ENCODE measurements at places on chromosomes 1 and 21.

GRCh38 chr1:31902510-31902860, 35.7 kb downstream of the PTP4A2 start:
- DNase-seq = no peak

DNA sequence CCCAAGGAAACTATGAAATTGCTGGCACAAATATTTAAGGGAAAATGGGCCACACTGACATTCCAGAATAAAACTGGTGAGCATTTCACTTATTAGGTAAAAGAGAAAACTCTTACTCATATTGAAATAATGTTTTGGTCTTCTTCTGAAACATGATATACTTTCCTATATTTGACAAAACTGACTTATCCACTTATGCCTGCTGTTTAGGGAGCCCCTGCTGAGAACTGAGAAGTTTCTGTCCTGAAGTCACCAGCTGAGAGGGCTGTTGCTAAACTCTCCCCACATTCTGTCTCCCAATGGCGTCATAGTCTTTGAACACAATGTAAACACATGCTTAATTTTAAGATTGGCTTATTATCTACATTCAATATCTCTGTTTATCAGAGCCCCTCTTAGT, 46.8 kb upstream of the ZC3H11B start:
- no peak for DNase-seq

GRCh38 chr1:55813618-55814017, 598.5 kb upstream of the USP24 start:
- no peak for DNase-seq

DNA sequence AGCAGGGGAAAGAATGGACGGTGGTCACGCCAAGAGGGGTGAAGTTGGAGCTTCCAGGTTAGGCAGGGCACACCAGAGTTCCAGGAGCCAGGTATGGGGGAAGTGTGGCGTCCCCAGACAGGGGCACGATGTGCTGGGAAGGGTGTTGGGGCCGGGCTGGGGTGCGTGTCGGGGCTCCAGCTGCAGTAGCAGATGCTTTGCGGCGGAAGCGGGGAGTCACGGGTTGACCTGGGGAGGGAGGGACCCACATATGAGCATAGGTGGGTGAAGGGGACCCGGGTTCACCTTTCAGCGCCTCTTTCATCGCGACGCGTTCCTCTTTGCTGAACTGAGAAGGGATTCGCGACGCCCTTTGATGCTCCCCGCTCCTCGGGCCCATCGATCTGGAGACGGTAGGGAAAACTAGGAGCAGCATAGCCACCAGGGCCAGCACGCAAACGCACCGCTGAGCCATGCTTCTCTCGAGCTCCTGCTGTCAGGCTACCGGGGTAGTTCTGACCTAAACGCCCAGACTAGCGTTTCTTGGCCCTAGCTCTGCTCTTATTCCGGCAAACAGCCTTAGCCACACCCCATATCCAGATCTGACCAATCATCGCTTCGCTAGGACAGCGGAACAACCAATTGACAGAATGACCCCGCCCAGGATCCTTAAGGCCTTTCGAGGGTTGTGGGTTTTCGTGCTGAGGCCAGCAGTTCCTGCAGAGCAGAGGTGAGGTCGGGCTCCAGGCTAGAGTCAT, at the start of gene PM20D1:
Gene PM20D1 (minus strand): TSS at position 514 of the 737 bp plus-strand sequence. CDS start 60 bp downstream, at position 454.
- no peak for DNase-seq

- DNase-seq = no peak
Measured at GRCh38 chr1:229383961-229384360, 41.1 kb upstream of the CCSAP start.

- no peak for DNase-seq
Measured at GRCh38 chr1:40898431-40898901, 36.3 kb upstream of the CITED4 start.

- DNase-seq = no peak
Measured at GRCh38 chr1:193335806-193336428, 149.5 kb upstream of the B3GALT2 start.

DNA sequence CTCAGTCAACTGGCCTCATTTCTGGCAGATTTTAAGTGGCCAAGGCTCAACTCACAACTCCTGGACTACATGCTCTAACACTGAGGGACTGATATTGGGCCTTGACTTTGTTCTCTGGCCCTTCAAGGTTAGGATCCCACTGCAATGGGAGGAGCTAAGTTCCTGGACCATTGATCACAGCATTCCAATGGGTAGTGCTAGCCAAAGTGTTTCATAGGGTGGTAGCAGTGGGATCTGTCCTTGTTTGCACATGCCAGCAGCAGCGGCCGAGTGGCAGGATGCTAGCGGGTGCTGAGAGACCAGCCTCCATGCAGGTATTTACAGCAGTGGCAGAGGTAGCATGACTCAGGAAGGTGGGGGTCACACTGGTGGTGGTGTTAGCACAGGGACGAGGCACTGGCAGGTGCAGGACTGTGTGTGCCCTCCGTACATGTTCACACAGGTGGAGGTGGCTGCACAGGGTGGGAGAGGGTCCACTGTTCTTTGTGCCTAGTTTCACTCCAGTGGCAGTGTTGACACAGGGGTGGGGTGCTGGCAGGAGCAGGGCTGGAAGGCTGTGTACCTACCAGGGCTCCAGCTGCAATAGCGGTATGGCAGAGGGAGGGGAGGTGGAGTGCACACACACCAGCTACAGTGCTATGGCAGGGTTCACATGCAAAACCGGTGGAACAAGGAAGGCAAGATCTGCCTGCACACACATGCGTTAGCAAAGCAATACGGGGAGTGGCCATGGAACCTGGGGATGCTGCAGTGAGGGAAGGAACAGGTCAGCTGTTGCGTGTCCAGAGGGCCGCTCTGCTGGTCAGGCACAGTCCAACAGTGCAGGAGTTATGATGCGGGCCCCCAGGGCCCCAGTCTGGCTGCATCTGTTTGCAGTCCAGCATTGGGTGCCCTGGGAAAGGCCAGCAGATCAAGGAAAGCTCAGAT, 51.7 kb downstream of the COL24A1 start:
- DNase-seq = no peak

GRCh38 chr1:159239551-159240220, 35.0 kb downstream of the ACKR1 start:
- no peak for DNase-seq

DNA sequence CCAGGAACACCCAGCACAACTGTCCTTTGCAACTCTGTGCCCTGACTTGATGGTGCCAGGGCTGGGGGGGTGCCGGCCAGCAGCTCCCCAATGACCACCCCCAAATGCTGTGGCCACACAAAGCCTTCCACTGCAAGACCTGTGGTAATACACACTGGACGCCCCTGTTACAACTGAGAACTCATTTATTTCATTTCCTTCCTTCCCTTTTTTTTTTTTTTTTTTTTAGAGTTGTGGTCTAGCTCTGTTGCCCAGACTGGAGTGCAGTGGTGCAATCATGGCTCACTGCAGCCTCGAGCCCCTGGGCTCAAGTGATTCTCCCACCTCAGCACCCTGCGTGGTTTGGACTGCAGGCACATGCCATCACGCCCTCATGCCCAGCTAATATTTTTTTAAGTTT, 25.2 kb downstream of the TP73 start:
- DNase-seq = no peak

- DNase-seq = no peak
Measured at GRCh38 chr1:156897078-156897825, 3.7 kb downstream of the PEAR1 start.

- DNase-seq = no peak
Measured at GRCh38 chr1:1461721-1462317, 9.7 kb upstream of the ATAD3B start.

DNA sequence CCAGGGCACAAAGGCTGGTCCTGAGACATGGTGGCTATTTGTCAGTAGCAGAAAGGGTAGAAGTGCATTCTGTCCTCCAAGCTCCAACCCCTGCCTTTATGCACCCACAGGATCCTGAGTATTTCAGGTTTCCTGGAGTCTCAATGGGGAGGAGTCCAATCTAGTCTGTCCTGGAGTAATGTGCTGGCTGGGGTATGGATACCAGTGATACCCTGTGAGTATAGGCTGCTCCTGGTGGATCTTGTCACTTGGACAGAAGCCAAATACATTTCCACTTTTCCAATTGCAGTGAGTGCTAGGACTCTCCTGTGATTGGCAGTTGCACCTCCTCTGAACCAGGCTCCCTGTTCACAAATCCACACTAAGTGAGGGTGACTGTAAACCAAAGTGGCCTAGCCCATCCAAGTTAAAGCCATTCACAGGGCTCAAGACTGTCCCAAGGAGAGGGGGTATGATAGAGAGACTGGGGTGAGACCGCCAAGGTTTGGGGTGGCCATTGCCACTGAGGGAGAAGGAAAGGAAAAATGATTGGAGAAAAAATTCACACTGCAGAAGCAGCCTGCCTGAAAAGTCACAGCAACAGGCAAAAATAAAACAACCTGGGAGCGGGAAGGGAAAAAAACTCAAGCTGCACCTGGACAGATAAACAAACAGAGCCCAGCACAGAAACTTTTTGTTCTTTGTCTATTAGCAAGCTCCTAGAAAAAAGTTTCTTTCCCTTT, 163.4 kb upstream of the ETV3 start:
- DNase-seq = no peak

DNA sequence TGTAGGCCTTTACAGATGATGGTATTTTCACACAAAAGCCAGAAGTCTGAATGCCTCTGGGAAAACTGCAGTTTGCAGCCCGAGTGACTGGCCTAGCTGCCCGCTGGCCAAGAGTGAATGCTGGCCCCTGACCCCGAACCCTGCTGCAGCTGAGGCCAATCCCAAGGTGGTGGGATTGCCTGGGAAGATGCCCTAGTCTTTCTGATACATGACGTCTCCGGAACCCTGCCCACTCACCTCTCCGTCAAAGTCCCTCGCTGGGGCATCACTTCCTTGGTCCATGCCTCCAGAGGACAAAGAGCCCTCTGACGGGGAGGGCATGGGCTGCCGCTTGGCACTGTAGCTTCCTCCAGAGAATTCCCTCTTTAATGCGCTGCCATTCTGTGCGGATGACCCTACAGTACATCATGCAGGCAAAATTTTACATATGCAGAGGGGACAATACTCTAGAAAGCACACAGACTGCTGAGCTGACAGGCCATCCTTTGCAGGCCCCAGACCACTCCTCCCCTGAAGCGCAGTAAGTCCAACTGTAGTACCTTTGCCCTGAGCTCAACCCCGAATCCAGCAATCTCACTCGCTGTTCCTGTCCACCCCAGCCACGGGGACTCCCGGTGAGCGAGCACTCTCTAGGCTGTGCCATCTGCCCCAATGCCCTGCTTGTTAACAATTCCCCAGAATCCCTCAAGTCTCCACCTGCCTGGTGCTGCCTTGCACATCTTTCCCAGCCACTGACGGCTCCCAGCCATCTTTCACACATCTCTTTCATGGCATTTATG, 54.7 kb downstream of the COQ8A start:
- no peak for DNase-seq

- DNase-seq = no peak
Measured at GRCh38 chr1:229768232-229768631, 142.2 kb downstream of the URB2 start.

DNA sequence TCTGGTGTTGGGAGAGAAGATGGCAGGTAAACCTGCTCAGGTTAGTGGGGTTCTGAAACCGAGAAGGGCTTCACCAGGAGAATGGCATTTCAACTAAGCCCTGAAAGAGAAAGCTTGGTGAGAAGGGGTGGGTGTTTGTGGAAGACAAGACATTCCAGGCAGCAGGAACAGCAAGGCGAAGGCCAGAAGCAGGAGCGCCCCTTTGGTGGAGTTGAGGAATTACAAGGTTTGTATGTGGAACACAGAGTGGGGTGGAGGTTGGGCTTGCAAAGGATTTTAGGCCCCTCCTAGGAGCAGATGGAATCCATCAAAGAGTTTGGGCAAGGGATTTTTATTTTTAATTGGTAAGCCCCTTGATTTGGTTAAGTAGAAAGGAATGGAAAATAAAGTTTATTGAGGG, 24.8 kb upstream of the ELOA start:
- peak; percentile 47 for DNase-seq

GRCh38 chr1:208500375-208500774, 256.2 kb upstream of the PLXNA2 start:
- DNase-seq = no peak

Data from NCI-H1694 treated with DMSO at 0.1 percent for 48 hours (cell line).